Activated T-cell treated with anti-CD3 and anti-CD28 coated beads, Interleukin-2, amount 50 U/mL, for 4 hours (primary cell): ENCODE measurements at places on chromosomes 4 and X. TPM values are rescaled to one million over a fixed set of nuclear protein-coding genes. Genes with fewer than 3 reads are reported as not detected.

MAGEA10 gene
- total RNA-seq = not detected

GLRA3 gene
- total RNA-seq = not detected

TACR3 gene
- total RNA-seq = not detected

NOX1 gene
- not detected for total RNA-seq

DKC1 gene
- 289 TPM for total RNA-seq

ADH6 gene
- 0.10 TPM for total RNA-seq

HOPX gene
- 27.3 TPM for total RNA-seq

USP17L10 gene
- total RNA-seq = not detected

CABS1 gene
- total RNA-seq = not detected
